ENCODE measurements at places on chromosomes 3 and 15.

DNA sequence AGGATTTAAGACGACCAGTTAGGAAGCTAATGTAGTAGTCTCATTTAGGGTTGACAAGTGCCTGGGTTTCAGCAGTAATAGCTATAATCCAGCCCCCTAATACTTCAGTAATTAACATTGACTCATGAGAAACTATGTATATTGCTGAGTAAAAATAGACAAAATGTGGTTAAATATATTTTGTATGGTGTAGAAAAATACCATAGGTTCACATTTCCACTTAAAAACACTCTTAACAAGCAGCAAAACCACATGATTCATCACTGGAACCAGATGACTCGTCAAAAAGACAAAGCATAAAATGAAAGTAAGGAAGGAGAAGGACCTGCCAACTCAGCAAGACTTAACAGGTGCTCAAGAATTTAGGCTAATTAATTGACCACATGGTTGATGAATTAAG, 288.9 kb downstream of the EFHB start:
- no peak for DNase-seq

DNA sequence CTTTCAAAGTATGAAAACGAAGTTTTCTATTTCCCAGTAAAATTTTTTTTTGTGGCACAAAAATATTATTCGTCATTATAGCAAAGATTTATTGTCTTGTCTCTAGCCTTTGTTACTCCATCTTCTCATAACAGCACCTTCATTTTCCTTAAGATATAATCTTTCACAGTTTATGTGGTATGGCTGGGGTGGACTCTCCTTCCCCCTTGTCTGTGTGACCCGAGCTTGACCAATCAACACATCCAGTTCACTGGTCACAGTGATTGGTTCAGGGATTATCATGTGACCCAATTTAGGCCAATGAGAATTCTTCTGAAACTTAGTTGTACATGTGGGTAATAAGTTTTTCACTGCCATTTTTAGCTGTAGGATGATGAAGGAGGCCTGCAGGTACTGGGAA, 71.2 kb upstream of the DCBLD2 start:
- no peak for DNase-seq

GRCh38 chr15:60351066-60351465, 46.7 kb downstream of the ANXA2 start:
- DNase-seq = no peak

DNA sequence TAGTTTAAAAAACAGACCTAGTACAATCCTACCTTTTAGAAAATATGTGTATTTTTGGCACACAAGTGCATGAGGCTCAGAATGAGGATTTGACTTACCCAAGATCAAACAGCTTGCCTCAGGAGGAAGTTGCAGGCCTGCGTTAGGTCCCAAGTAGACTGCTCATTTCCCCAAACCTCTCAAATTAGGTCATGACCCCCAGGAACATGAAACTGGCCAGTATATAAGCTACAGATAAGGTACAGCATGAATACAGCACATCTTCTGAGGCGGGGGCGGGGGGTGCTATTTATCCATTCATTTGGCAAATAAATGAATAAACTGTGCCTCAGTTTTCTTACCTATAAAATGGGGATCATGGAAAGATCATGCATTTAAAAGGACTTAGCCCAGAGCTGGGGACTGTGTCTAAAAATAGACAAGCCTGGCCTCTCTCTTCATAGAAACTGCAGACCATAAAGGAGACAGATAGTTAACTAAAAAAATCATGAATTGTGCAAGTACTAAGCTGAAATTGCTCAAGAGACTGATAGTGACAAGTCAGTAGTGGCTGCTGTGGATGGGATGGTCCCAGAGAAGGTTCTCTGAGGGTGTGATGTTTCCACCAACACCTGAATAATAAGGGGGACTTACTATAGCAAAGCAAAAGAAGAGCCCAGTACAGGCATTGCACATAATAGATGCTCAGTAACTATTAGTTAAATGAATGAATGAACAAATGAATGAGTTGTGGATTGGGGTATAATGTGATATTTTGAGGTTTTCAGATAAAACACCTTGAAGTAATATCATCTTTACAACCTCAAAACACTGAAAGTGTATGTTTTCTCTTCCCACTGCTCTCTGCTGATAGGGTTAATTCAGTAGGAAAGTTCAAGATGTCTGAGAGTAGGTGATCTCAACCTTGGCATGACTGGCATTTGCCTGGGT, 258.5 kb upstream of the PROK2 start:
- DNase-seq = peak; percentile 86

All from CD14-positive monocyte (primary cell).